ENCODE measurements at places on chromosomes 2 and 18. TPM values are rescaled to one million over a fixed set of nuclear protein-coding genes. Genes with fewer than 3 reads are reported as not detected.

GRCh38 chr2:240374085-240374907, 61.2 kb upstream of the GPC1 start:
- peak; percentile 43 for DNase-seq

- DNase-seq = no peak
Measured at GRCh38 chr2:104521247-104521646, 332.7 kb upstream of the POU3F3 start.

The SCTR gene
- 0.25 TPM for total RNA-seq

DNA sequence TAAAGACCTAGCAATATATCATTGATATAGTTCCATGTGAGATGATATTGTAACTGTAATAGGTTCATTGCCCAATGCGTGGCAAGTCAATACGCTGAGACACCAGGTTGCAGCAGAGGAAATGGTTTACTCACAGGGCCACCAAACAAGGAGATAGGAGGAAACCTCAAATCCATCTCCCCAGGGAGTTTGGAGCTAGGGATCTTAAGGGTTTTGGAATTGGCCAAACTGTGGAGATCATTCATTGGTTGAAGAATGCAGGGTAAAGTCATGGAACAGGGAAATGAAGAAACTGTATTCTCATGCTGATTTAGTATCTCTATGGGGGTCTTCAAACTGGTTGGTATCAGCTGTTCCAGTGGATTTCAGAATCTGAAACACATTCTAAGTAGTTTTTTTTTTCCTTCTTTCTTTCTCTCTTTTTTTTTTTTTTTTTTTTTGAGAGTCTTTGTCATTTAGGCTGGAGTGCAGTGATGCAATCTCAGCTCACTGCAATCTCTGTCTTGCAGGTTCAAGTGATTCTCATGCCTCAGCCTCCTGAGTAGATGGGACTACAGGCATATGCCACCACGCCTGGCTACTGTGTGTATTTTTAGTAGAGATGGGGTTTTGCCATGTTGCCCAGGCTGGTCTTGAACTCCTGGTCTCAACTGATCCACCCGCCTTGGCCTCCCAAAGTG, 30.7 kb upstream of the PPM1B start:
- no peak for DNase-seq

The XDH gene
- 44.4 TPM for total RNA-seq

DNA sequence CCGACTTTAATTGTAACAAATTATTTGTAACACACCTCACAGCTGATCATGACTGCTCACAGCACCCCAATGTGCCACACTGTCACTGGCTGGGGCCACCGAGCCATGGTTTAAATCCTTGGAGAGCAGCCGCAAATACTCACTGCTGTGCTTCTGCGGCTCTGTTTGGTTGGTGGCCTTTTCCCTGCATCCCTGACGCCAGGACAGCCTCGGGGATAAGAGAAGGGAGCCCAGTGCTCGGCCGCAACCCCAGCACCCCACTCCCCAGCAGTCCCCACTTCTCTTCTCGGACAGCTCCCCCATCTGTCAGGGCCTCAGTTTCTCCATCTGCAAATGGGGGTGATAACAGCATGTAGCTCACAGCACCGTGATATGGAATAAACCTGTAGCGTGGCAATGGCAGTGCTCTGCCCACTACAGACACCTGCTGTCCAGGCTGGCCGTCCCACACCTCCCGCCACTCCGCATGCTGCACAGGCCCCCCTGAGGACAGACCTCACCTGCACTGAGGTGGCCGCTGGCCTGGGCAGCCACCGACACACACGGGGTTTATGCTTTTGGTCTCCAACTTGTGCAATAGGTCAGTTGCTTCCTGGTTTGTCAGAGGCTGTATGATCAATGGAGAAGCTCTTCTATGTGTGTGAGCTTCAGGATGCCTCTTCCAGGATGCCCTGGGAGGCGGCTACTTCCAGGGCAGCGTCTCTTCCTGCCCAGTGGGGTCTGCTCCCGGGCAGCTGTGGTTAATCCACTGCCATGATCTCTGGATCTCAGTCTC, 87.1 kb downstream of the NDUFA10 start:
- no peak for DNase-seq

GRCh38 chr18:50709193-50709592, 110.6 kb downstream of the MRO start:
- no peak for DNase-seq

DNA sequence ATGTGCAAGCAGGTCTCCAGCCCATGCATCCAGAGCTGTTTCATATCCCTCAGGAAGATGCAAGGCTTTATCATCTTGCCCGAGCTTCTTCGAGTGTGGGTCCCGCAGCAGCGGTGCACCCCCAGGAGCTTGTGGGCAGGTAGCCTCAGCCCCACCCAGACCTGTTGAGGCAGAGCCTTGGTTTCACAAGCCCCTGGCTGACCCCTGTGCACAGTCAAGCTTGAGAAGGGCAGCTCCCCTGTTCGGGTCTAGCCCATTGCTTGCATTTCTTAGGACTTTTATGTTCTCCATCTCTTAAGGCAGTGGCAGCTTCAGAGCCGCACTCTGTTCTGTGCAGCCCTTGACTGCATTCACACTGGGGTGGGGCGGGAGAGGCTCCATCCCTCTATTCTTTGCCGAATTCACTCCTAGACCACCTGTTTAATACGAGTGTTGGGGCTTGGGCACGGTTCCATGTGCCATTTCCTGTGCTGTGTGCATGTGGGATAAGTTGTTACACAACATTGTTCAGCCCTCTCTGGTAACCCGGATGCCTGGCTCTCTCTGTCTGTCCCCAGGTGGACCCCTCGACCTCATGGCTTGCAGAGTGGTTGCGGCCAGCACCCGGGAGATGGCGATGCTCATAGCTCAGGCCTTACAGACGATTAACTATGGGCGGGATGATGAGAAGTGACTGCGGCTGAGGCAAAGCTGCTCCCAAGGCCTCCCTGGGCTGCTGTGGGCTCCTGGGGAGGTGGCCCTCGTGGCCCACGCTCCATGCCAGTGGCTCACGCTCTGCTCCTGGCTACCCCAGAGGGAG, 48.7 kb downstream of the IMPA2 start:
- no peak for DNase-seq

DNA sequence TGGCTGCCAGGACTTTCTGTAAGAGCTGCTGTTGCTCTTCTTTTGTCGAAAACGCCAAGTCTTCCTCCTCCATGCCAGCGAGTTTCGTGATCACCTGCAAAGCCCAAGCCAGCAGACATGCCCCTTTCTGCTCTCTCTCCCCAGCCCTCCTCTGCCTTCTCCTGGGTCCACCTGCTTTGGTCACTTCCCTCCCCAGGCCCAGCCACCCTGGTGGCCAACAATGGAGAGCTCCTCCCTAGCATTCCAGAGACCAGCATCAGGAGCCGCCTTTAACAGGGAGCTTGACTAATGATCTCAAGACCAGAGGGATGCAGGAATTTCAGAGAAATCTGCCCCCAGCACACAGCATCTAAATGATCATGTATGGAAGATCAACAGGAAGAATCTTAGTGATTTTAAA, 34.6 kb downstream of the ERCC3 start:
- DNase-seq = no peak

The IL1B gene
- 5.7 TPM for total RNA-seq

The CRYGD gene
- total RNA-seq = not detected

The FAM124B gene
- 0.37 TPM for total RNA-seq

The ACVR1 gene
- 18.0 TPM for total RNA-seq

DNA sequence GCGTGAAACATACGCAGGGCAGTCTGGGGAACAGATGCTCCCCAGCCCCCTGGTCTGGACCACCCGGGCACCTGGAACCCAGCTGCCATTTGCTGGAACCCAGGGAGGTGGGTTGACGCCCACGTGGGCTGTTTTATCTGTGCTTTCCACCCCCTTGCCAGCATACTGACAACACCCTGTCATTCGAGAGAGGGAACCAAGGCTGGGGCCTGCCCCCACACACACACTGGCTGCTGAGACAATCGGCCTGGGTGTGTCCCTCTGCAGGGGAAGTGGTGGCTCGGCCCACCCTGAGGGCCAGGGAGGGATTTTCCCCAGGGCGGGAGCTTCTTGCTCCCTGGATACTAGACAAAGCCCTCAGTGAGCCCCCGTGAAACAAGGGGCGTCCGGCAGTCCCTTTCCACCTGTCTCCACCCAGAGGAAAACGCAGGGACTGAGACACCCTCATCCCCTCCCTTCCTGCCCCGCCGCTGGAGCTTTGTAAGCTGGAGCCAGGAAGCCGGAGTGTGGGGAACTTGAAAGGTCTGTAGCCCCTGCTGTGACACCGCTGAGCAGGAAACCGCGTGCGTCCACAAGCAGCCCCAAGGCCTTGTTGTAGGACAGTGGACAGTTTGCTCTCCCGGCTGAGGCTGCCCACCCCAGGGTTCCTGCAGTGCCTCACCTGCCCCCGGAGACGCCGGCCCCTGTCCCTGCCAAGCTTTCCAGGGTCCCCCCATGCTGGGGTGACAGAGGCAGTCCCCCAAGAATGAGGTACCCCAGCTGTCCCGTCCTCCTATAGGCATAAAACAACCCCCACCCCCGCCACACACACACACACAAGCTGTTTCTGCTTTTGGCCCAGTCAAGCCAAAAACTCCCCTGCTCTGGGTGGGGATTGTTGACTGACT, 14.1 kb upstream of the KLF11 start:
- peak; percentile 73 for DNase-seq

- DNase-seq = no peak
Measured at GRCh38 chr2:71782323-71782722, 329.0 kb downstream of the DYSF start.

- DNase-seq = no peak
Measured at GRCh38 chr18:46055838-46056230, 16.2 kb downstream of the PSTPIP2 start.

- DNase-seq = no peak
Measured at GRCh38 chr2:88201811-88202169, 31.6 kb downstream of the THNSL2 start.

DNA sequence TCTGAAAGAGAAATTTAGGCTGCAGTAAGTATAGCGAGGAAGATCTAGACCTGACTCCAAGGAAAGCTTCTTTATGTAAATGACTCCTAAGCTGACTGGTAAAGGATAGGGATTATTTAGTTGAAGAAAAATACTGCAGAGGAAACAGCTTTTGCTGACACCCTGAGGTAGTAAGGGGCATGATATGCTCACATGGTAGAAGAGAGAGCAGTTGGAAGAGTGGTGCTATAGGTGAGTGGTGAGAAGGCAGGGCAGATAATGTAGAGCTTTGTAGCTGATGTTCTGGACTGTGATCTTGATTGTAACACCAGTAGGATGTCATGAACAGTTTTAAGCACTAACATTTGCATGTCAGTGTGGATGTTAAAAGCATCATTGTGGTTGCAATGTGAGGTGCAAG, 639.1 kb upstream of the SLC39A10 start:
- DNase-seq = no peak

DNA sequence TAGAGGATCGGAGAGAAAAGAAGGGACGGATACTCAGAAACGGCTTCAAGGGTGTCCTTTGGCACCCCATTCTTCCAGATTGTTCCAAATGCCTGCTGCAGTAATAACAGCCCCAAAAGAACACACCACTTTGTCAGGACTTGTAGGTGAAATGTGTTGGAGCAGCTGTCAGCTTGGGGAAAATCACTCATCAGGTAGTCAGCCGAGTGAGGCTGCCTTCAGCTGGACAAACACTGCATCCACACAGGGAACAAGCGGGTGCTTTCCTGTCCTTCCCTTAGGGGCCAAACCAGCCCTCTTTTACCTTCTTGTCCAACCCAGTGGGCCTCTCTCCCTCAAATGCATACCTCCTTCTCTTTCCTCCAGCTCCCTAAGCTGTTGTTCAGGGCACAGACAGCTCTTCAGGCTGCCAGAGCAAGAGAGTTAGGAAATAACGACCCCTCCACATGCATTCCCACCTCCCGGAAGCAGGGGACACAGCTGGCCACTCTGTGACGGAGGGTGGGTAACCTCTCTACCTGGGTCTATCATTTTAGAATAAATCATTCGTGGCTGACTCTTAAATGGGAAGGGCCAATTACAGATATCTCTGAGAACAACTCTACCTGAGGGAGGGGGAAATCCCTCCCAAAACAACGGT, 48.1 kb downstream of the BCL11A start:
- DNase-seq = no peak

- no peak for DNase-seq
Measured at GRCh38 chr2:174673876-174674275, 76.3 kb upstream of the WIPF1 start.

The SYT4 gene
- 1.2 TPM for total RNA-seq

DNA sequence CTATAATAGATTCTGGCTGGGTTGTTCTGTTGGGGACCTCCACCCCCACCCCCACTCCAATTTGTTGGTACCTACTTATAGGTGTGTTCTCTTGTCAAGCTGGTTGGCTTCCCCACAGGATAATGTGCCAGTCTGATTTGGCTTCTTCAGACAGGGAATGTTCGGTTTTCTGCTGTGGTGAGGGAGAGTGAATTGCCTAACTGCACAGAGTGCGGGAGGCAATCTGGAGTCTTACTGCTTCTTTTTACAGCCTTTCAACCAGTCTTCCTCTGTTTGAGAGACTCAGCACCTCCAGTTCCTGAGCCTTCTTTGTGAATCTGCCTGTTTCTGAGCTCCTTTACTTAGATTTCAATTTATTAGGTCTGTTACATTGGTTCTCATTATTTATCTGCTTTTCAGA, 27.4 kb upstream of the SNORC start:
- DNase-seq = no peak

DNA sequence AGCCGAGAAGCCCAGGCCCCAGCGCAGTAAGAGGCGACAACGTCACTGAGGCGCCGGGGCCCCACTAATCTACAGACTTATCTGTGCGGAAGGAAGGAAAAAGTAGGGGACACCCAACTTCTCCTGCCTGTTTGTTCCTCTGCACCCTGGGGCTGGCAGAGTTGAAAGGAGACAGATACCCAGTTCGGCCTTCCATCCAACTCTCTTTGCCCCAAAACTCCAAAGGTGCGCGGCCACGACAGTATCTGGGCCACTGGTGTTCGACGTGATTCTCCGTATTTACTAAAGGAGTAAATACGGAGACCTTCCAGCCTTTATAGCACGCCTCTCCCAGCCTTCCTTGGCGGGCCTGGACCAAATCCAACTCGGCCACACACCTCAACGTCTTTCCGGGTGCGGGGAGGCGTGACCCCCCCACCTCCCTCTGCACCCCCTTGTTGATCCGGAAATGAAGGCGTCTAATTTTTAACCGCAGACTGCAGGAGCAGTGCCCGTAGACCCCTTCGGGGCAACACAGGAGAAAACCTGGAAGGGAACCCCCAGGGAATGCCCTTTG, 1.6 kb downstream of the SMAD7 start:
- DNase-seq = peak; percentile 86

The TFCP2L1 gene
- 103 TPM for total RNA-seq

GRCh38 chr2:23544589-23545295, 159.8 kb downstream of the KLHL29 start:
- no peak for DNase-seq

The TEX261 gene
- total RNA-seq = 58.8 TPM

The SERPINE2 gene
- 13.6 TPM for total RNA-seq

The ARL5A gene
- total RNA-seq = 46.5 TPM

The CCDC148 gene
- 0.13 TPM for total RNA-seq

All from colonic mucosa (tissue), 4 donors.